AML-193 (cell line): ENCODE measurements at places on chromosomes 3 and 15.
A peak's percentile ranks its signal among the peaks of the same experiment; 100 is the strongest.

- DNase-seq, result no peak
These were observed 153.8 kb downstream of the ULK4 start for GRCh38 chr3:41808152-41808551.

- DNase-seq, result no peak
These were observed 65.6 kb downstream of the ATP10A start for GRCh38 chr15:25797511-25797935.

DNA sequence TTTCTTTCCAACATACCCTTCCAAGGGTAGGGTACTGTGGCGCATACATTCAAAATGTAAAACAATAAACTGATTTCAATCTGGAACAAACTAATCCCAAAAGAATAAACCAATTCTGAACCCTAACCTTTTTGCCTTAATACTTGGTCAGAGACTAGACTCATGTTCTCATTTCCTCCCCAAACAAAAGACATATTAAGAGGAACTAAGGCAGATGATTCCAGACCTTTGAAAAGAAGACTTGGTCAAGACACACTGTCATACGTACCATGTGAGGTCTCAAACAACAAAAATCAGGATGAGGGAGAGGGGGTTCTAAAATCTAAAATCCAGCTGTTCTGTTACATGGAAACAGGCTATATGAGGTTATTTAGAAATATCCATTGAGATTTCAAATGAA is 102.1 kb downstream of the RFTN1 start:
- no peak for DNase-seq

GRCh38 chr3:169146866-169147237 is 516.7 kb downstream of the MECOM start:
- no peak for DNase-seq

- no peak for DNase-seq
These were observed 38.0 kb upstream of the RFTN1 start for GRCh38 chr3:16551342-16551976.

DNA sequence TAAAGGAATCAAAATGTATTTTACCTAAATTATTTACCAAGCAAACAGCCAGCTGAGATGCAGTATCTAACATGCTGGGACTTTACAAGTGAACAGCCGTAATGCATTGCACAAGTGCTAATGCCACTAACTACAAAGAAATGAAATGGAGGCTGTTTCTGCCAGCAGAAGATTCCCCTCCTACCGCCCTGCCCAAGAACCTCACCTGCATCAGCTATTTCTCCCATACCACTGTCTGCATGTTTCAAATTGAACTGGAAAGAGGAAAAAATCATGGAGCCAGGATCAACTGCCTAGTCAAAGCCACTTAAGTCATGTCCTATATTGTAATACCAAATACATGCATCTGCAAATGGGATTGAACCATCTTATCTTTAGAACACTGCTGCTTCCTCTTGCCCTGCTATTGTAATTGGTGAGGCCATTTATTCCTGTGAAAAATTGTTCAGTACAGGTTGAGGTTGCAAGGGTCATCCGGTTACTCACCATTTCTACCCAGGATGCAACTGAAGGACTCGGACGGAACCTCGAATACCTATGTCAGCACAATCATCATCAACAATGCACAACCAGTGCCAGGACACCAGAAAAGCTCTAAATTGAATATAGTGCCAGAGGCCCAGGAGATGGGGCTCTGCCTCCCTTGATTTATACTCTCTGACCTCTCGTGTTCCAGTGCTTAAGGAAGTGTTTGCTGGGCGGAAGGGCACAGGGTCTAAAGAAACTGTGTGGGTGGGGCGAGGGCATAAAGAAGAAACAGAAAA is 27.5 kb downstream of the ANXA2 start:
- no peak for DNase-seq

DNA sequence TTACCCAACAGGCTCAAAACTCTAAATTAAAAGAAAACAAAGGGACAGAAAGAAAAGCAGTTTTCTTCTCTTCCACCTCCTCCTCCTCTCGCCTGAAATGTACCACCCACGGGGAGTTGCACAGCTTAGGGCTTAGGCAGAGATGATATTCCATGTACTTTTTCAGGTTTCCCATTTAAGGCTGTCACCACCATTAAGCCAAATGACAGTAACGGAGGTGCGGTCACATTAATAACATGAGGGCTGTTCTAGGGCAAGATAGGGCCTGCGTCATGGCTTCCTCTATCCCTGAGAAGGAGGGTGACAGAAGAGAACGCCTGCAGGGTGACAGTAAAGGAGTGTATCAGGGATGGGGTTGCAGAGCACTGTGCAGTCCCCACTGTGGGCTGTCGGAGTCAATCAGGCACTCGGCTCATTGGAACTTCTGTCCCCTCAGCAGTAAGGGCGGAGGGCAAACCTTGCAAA is 51.7 kb upstream of the TJP1 start:
- DNase-seq, result no peak

GRCh38 chr3:94356581-94356980 is 293.7 kb downstream of the NSUN3 start:
- no peak for DNase-seq

- DNase-seq, result no peak
These were observed 131.2 kb downstream of the RBMS3 start for GRCh38 chr3:29412110-29412509.

GRCh38 chr3:45322616-45323015 is 65.8 kb upstream of the LARS2 start:
- no peak for DNase-seq

DNA sequence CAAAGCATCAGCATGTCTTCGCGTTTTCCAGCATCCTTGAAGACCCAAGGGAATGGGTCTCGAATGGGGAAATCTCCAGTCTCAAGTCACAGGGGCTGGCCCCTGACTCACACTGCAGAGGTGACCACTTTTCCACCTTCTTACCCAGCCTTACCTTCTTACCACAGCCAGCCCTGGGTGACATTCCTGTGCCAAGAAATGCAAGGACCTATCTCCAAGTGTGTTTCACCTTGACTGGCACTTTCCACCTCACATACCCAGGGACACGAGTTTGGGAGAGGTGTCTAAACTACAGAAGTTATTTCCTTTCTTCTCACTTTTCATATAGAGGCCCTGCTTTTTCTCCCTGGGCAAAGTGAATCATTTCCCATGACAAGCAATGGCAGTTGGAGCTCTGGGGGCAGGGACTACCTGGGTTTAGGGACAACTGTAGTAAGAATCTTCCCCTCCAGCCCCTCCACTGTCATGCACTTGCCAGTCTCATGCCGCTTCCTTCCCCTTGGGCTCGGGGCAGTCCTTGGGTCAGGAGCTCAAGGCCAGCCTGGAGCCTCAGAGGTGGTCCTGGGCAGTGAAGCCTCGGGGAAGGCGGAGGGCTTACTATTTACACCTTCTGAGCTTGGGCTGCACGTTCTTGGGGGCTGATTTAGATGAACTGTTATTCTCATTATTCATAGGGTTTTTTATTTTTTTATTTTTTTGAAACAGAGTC is 16.8 kb downstream of the PAQR5 start:
- no peak for DNase-seq

- no peak for DNase-seq
These were observed 25.7 kb upstream of the GSK3B start for GRCh38 chr3:120119846-120120510.

GRCh38 chr15:81940467-81941451 is 105.1 kb downstream of the MEX3B start:
- no peak for DNase-seq

GRCh38 chr3:67648229-67648628 is 6.2 kb downstream of the SUCLG2 start:
- DNase-seq, result no peak

DNA sequence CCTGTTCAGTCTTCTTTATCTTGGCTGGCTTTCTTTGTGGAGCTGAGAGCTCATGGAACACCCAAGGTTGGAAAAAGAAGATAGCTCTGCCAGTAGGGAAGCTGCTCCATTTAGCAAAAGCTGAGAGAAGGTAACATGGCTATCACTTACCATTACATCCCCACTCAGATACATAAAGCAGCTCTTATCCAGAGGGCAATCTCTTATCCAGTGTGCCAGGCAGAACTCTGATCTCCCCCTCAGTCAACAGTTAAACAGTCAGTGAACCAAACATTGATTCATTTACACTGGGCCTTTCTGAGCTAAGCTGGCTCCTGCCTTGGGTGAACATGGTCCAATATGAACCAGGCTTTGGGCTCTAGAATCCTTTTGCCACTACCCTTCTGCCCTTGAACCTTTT is 624.2 kb downstream of the NTRK3 start:
- DNase-seq, result no peak

DNA sequence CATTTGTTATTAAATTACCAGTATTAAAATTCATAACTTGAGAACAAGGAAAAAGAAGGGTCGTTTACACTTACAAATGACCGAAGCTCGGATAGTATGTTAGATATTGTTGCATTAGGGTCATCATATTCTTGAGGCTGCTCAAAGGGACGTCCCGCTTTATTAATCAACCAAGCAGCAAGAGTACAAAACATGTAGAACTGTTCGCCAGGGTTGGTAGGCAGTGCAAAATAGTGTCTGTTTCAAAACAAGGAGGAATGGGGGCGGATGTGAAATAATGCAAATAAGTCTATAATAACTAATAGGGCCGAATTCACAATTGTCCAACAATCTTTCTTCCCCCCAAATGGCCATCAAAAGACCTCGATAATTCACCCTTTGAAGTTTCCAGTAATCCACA is 2.9 kb downstream of the IFT57 start:
- DNase-seq, result no peak

- DNase-seq, result no peak
These were observed 170.6 kb upstream of the GOLIM4 start for GRCh38 chr3:168266335-168266734.

DNA sequence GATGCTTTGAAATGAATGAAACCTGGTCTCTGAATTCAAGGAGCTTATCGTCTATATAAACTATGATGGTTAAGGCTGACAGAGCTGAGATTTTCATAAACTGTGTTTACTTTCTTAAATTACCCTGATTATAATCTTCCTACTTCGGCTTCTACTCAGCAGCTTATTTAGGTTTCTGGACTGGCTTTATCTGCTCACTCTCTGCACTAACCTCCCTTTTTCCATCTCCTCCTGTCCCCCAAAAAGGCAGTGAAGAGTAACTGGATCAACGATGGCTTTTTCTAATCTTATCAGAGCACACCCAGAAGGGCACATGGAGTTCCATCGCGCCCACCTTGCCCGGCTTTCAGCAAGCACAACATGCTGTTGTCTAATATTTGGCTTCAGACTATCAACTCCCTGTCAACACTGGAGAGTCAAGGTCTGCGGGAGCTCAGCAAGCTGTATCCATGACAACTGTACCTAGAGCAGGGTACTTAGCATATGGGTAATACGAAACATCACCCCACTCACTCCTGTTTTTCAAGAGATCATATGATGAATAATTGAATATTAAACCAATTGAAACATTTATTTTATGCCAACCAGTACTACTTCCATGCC is 417.3 kb downstream of the GABRB3 start:
- DNase-seq, result no peak

- DNase-seq, result no peak
These were observed 1.3 kb downstream of the DNAH1 start for GRCh38 chr3:52317208-52318000.

DNA sequence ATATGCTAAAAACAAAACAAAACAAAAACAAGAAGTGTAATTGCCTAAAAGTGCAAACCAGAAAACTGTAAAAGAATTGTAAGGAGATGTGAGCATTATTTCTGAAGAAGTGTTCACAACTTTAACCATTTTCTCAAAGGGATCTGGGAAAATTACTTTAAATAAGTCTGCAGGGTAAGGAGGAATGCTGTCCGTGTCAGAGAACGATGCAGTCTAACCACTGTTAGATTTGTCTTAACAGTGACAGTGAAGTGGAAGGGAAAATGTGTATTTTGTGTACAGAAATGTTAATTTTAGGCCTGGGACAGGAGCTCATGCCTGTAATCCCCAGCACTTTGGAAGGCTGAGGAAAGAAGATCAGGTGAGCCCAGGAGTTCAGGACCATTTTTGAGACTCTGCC is 95.7 kb downstream of the DLG1 start:
- no peak for DNase-seq

- no peak for DNase-seq
These were observed 42.4 kb upstream of the HERC1 start for GRCh38 chr15:63876085-63876662.

- no peak for DNase-seq
These were observed 9.3 kb downstream of the PXYLP1 start for GRCh38 chr3:141240687-141241615.

GRCh38 chr3:186930143-186930640 is at the start of gene ST6GAL1:
ST6GAL1 (plus strand) TSS chr3:186930526; CDS start chr3:187042704, 112,178 bp downstream.
- DNase-seq, result peak; percentile 81

GRCh38 chr3:123341-123740 is 73.2 kb upstream of the CHL1 start:
- DNase-seq, result no peak

- DNase-seq, result no peak
These were observed 130.4 kb downstream of the FEZF2 start for GRCh38 chr3:62242831-62243509.

GRCh38 chr15:23384371-23384770 is 29.8 kb downstream of the GOLGA8S start:
- no peak for DNase-seq

- DNase-seq, result no peak
These were observed 93.6 kb downstream of the PLCL2 start for GRCh38 chr3:16978234-16978920.

- DNase-seq, result no peak
These were observed 36.1 kb upstream of the PYDC2 start for GRCh38 chr3:191424881-191425280.

DNA sequence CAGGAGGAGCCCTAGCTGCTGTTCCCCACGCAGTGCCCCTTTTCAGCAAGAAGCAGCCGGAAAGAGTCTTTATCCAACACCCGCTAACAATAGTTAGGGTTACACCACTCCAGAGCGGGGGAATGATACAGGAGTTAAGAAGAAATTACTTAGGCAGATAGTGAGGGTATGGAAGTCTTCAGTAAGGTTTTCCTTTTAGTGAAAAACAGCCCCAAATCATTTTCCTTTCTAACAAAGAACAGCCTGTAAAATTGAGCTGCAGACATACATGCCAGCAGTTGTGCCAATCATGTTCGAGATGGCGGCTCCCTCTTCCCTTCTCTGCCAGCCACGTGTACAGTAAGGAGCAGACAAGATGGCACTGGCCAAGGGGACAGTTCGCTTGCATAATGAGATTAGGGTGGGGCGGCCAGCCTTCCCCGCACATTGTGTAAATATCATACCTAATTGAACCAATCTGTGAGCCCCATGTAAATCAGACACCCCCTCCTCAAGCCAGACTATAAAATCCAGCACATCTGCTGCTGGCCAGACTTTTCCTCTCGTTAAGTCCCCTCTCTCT is 18.5 kb upstream of the SENP5 start:
- no peak for DNase-seq

- no peak for DNase-seq
These were observed 82.3 kb upstream of the DGKG start for GRCh38 chr3:186444288-186444687.

GRCh38 chr15:59741274-59741906 is 52.3 kb upstream of the BNIP2 start:
- DNase-seq, result no peak
